ENCODE measurements at places on chromosomes 5 and 9.

GRCh38 chr5:1104327-1105006 is 7.4 kb downstream of the SLC12A7 start:
- DNase-seq, result no peak

DNA sequence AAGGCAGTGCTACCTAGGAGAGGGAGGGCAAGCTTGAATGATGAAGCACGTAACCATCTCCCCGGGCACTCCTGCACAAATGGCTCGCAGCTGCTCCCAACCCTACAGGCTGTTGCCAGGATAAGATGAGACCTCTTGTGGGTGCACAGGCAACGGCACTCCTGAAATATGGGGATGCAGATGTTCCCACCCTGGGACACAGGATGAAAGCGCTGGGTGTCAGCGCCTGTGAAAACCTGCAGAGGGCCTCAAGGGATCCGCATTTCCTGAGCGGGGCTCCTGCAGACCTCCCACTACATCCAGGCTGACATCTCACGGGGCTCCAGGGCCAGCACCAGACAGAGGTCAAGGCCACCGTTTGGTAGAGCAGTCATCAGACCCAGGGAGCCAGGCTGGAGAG is 60.7 kb downstream of the SMIM23 start:
- DNase-seq, result no peak

DNA sequence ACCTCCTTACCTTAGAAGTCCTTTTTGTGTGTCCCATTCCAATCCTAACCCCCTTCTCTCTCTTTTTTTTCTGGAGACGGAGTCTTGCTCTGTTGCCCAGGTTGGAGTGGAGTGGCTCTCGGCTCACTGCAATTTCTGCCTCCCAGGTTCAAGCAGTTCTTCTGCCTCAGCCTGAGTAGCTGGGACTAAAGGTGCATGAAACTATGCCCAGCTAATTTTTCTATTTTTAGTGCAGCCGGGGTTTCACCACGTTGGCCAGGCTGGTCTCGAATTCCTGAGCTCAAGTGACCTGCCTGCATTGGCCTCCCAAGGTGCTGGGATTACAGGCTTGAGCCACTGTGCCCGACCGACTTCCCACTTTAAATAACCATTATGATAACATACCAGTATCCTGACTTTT is 17.5 kb downstream of the TMEM38B start:
- no peak for DNase-seq

DNA sequence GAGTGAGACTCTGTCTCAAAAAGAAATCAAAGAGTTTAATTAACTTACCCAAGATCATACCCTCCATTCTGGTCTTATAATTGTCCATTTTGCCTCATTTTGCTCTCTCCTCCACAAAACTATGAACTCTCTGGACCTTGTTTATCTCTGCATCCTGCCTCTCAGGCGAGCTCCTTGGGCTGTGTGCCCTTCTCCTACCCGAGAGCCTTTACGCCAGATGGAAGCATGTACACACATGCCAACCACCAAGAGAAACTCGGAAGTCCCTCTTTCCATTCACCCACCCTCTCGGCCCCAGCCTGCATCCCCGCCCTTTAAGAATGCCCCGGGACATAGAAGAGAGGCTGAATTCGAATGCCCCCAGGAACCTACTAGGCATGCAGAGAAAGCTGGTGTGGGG is 25.9 kb downstream of the CPLX2 start:
- no peak for DNase-seq

GRCh38 chr9:91241909-91242308 is 119.8 kb downstream of the AUH start:
- no peak for DNase-seq

GRCh38 chr5:14914623-14915260 is 43.2 kb upstream of the ANKH start:
- no peak for DNase-seq
